ENCODE measurements at places on chromosomes 6 and 20. TPM values are rescaled to one million over a fixed set of nuclear protein-coding genes. Genes with fewer than 3 reads are reported as not detected.

BMP5 gene
- total RNA-seq: not detected

ECT2L gene
- total RNA-seq: not detected

ANKRD6 gene
- not detected for total RNA-seq

PTK6 gene
- total RNA-seq: 31.1 TPM

DPPA5 gene
- not detected for total RNA-seq

LTA gene
- not detected for total RNA-seq

TPD52L1 gene
- total RNA-seq: 56.9 TPM

OR2J3 gene
- not detected for total RNA-seq

SLC32A1 gene
- total RNA-seq: not detected

ZC3H12D gene
- not detected for total RNA-seq

CD2AP gene
- 23.4 TPM for total RNA-seq
